SHP77 (cell line): ENCODE measurements at places on chromosomes 4 and X.

- no peak for DNase-seq
These were observed 55.8 kb downstream of the ADAMTS3 start for GRCh38 chr4:72513227-72513626.

- DNase-seq: no peak
These were observed 24.7 kb downstream of the MID2 start for GRCh38 chrX:107850422-107850765.

GRCh38 chr4:25343671-25344070 is 31.1 kb downstream of the ZCCHC4 start:
- DNase-seq: no peak

DNA sequence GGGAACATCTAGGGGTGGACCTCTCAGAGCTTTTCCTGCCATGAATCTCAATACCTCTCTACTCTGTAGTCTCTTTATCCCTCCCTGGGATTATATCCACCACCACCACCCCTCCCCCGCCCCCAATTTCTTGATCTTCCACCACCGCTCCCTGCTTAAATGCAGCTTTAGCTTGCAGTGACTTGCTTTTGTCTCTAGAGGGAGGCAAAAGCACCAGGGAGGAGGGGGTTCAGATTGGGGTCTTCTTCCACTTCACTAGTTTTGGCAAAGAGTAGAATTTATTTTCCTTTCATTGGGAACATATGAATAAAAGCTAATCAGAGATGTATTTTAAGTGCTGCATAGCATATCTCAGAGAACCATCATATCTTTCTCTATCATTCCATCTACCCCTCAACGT is 5.5 kb downstream of the ARHGAP36 start:
- no peak for DNase-seq

GRCh38 chr4:126731062-126731461 is 901.7 kb upstream of the INTU start:
- DNase-seq: no peak

- no peak for DNase-seq
These were observed 20.2 kb downstream of the ZDHHC9 start for GRCh38 chrX:129823522-129823921.

GRCh38 chrX:88416002-88416401 is 331.0 kb upstream of the CPXCR1 start:
- DNase-seq: no peak

DNA sequence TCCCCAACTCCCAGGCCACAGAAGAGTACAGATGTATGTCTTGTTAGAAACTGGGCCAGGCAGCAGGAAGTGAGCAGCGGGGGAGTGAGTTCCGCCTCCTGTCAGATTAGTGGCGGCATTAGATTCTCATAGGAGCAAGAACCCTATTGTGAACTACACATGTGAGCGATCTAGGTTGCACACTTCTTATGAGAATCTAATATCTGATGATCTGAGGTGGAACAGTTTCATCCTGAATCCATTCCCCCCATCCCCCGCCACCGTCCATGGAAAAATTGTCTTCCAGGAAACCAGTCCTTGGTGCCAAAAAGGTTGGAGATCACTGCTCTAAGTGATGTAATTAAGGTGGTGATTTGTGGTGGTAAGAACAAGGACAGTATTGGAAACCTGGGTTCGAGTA is 24.5 kb upstream of the NEXMIF start:
- DNase-seq: no peak

GRCh38 chr4:83043801-83044407 is 8.9 kb downstream of the COPS4 start:
- no peak for DNase-seq

GRCh38 chr4:107333518-107333917 is 297.4 kb upstream of the DKK2 start:
- DNase-seq: no peak

GRCh38 chrX:16476692-16477091 is 173.3 kb upstream of the S100G start:
- no peak for DNase-seq

GRCh38 chrX:47587091-47587891 is 5.1 kb downstream of the TIMP1 start:
- DNase-seq: no peak

DNA sequence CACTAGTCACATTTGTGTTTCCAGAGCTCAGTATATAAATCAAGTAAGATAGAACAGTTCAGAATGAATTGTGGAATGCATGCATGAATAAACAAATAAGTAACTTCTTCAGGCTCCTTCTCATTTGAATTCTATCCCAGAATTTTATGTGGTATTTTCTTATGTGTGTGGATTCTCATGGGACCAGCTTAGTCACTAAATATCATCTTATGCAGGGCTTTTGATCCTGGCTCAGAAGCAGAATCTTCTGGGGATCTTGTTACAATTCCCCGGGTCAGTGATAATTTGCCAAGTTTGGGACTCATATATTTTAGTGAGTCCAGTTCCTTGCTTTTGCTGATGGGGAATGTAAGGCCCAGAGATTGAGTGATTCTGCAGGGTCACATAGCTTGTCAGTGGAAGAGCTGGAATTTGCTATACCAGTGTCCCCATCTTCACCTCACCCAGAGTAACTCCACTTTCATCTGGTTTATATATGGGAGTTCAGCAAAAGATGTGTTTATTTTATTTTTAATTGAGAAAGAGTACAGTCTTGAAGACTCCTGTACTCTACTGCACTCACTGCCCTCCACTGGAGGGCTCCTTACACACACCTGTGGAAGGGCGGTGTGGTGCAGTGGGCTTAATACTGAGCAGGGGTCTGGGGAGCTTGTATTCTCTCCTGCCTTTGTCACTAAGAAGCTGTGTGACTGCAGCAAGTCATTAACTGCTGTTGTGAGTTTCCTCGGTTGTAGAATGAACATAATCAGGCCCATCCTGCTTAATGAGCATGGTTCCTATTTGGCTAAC is 198.2 kb upstream of the CXorf66 start:
- no peak for DNase-seq

DNA sequence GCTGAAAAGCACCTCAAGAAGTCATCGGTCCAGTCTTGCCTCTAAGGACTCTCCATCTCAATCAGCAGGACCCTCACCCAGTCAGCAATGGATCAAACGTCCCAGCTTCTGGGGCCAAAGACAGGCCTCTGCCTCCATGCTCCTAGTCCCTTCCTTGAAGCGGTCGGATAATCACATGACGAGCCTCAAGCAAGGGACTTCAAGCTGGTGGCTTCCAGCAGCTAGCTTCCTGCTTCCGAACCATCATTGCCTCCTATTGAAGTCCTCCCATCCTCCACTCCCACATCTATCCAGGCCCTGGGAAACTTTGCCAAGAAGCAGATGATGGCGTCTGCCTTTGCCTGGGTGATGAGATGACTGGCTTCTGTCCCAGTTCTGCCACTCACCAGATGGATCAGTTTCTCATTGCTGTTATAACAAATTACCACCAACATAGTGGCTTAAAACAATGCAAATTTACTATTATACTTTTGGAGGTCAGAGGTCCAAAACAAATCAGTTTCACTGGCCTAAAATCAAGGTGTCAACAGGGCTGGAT is 135.2 kb upstream of the MAMLD1 start:
- DNase-seq: no peak

DNA sequence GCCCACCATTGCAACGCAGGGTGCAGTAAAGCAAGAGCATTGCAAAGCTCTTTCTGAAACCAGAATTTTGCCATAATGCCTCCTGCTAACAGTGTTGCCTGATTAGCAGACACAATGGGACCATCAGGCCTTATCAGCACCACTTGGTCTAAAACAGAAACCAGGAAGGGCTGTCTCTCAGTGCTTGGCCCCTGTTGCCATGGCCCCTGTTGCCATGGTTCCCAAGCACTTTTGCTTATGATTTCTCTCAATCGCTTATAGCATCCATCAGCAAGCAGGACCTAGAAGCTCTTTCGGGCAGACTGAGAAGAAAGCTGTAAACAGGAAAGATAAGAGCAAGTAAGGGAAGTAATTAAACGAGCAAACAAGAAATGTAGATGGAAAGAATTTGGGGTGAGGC is 36.8 kb downstream of the RTL5 start:
- no peak for DNase-seq

DNA sequence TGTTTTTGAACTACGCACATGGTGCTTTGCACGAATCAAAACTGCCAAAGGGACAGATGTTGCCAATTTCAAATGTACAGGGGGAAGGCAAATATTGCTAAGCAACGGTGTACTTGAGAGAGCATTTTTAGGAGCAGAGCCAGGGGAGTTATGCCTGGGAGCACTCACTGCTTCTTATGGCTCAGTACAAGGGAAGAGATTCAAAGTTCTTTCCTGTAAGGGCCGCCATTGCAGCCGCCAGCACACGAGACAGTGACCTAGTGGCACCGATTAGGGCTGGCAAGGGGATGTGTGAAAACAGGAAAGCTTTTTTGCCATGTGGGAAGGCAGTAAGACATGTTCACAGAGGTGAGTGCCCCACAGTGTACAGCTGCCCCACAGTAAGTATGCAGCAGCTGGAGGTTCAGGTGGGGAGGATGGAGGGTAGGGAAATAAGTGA is 133.8 kb downstream of the AFF1 start:
- peak; percentile 95 for DNase-seq

DNA sequence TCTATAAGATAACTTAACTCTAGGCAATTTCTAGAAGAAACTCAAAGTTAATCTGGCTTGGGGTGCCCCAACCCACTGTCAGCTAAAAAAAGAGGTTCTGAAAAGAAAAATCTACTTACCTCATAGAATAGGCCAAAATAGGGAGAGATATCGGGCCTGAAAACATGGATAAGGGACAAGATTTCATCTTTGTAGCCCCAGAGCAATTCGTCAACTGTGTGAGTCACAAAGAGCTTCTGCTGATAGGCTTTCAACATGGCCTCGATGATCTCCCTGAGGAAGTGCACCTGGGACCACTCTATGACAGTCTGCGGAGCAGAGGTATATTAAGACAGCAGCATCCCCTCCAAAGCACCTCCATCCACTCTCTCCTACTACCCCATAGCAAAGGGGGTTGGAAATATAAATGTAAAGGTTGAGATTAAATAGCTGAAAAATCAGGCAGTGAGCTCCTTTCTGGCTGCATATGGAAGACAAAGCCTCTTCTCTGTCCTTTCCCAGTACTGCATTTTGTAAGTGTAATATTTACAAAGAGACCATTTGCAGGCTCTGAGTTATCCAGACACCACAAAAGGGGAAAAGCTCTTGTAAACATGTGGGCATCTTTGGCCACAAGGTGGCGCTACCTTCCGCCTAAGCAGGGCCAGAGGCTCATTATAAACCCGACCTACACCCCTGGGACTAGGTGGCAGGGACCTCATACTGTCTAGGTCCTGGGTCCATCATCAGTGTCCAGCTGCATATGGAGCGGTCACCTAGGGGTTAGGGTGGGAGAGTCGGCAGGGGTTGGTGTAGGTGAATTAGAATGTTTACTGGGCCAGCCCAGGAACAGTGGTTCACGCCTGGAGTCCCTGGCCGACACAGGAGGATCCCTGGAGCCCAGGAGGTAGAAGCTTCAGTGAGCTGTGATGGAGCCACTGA is 31.5 kb upstream of the NUP54 start:
- peak; percentile 75 for DNase-seq

GRCh38 chr4:125266901-125267604 is 47.7 kb upstream of the FAT4 start:
- DNase-seq: no peak

DNA sequence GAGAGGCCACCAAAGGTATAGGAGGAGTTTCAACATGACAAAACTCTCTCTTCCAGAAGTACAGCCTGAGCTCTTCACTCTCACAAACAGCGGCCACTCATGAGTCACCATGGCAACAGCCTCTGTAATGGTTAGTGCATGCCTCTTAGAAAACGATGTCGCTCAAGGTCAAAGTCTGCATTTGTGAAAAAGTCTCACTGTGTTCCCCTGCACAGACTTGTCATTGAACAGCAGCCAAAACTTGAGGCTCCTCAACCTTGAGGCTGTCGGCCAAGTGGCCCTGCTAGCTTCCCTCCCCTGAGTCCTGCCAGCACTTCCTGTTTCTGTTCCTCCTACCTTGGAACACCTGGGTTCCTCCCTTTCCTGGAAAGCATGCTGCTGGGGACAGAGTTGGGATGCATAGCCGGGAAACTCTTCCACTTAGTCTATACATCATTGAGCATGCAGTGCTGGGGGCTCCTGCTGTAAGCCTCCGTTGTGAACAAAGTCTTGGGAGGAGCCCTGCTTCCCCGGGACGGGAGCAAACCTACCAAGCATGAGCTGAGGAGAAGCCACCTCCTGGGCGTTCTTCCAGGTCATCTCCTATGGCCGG is 66.6 kb downstream of the ING2 start:
- DNase-seq: no peak

DNA sequence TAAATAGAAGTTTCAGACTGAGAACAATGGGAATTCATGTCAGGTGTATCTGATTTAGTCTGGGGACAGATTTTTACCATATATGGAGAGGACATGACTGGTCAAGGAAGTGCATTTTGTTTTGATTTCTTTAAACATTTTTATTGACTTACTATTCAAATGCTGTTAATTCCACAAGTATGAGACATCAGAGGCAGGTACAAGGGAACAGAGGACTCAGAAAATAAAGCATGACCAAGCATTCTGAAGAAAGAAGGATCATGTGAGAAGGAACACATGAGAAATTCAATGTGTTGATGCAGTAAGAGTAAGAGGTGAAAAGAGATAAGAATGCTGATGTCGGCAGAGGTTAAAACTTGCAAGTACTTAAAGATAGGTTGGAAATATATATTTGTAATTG is 1452.6 kb downstream of the PCDH7 start:
- no peak for DNase-seq

DNA sequence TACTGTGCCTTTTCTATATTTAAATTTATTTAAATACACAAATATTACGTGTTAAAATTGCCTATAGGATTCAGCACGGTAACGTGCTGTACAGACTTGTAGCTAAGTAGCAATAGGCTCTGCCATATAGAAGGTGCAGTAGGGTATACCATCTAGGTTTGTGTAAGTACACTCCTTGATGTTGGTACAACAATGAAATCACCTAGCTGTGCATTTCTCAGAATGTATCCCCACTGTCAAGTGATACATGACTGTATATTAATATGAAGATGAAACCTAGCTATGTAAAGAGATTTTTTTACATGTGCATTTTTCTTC is 431.2 kb downstream of the KCTD8 start:
- DNase-seq: no peak

GRCh38 chr4:153189016-153189801 is 15.0 kb upstream of the TRIM2 start:
- no peak for DNase-seq

GRCh38 chr4:139847602-139848001 is 182.0 kb downstream of the MGST2 start:
- no peak for DNase-seq

GRCh38 chr4:33104273-33104672 is 2384.1 kb downstream of the PCDH7 start:
- no peak for DNase-seq

GRCh38 chr4:52243367-52243766 is 192.3 kb downstream of the SPATA18 start:
- DNase-seq: no peak

- DNase-seq: no peak
These were observed 134.8 kb downstream of the FRYL start for GRCh38 chr4:48645225-48645794.
